ENCODE measurements at places on chromosomes 11 and 22.

GRCh38 chr11:28673691-28674432 lies 565.7 kb downstream of the METTL15 start:
- DNase-seq, result no peak

GRCh38 chr11:21636561-21636960 lies 556.3 kb upstream of the ANO5 start:
- no peak for DNase-seq

- DNase-seq, result no peak
Measured at GRCh38 chr11:80473562-80473961, 1032.7 kb upstream of the TENM4 start.

GRCh38 chr22:44211946-44212930 lies 31.5 kb downstream of the PARVG start:
- no peak for DNase-seq

- DNase-seq, result no peak
Measured at GRCh38 chr11:133228471-133229329, 303.6 kb downstream of the OPCML start.

DNA sequence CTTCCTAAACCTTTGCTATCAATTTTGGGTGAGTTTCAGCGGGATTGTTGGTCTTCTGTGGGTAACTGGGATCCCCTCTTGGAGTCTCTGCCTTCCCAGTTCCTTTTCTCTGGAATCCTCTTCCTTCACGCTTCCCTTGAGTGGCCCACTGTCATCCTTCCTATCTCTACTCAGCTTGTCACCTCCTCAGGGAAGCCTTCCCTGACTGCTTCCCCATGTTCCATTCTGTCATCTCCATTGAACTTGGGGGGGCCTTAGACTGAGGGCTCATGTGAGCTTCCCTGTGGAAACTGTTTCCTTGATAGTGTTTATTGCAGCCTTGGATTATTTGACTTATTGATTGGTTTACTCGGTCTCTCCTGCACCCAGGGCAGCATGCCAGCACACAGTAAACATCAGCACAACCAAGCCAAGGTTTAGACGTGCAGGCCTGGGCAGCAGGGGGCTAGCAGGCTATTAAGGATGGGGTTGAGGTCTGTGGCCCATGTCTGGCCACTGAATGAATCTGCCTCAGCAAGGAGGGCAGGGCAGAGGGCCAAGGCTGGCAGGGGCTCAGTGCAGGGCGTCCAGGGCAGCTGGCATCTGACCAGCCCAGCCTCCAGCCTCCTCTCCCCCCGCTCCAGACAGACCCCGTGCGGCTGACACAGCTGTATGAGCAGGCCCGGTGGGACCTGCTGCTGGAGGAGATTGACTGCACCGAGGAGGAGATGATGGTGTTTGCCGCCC lies 7.2 kb downstream of the TRPT1 start:
- DNase-seq, result no peak

DNA sequence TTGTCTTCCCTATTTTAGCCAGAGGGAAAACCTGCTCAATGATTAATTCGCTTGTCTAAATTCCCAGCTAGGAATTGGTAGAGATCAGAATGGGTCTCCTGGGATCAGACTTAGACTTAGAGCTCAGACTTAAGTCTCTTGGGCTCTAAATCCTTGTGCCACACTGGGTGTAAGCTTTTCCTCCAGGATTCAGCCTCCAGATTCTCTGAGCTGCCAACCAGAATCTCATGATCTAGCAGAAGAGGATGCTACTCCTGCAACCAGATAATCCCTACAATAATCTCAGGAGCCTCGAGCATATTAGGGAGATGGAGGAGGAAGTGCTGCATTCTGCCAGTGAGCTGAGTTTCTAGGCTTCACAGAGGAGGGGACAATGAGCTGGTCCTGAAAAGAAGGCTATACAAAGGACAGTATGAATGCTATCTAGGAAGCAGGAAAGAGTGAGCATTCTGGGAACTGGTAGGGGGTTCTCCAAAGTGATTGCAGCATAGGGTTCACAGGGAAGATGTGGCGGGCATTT lies 211.6 kb upstream of the SESN3 start:
- DNase-seq, result no peak

DNA sequence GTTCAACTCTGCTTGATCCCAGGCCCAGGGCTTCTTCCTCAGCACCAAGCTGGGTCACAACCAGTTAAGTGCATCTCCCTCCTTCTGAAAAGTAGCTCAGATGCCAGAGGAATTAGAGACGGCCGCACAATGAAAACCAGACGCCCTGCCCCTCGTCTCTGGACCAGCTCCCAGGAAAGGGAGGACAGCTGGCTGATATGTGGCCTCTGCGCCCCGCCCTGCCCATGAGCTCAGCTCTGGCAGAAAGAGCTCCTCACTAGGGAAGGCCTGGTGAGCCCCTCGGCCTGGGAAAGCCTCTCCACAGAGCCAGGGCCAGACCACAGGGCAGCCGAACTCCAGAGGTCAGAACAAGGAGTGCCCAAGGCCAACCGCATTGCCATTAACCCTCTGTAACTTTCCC lies 18.1 kb upstream of the SCGB1A1 start:
- DNase-seq, result peak; percentile 67

DNA sequence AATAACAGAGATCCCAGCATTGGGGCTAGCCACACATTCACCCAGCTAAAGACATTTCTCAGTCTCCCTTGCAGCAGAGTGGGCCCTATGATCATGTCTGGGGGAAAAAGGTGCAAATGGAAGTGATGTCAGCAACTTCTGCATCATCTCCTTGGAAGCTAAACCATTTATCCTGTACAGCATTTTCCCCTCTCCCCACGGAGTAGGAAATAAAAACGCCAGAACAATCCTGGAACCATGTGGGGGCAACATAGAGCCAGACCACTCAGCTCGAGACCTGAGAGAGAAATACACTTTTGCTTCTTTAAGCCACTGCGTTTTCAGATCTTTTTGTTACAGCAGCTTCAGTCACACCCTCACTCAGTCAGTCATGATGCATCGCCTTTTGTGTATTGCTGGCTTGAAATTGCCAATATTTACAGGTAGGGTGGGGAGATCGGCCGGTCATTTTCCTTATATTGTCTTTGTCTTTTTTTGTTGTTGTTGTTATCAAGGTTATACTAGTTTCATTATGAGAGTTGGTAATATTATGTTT lies 9.1 kb upstream of the RAC2 start:
- no peak for DNase-seq
